ENCODE measurements at places on chromosomes 13 and 19.

DNA sequence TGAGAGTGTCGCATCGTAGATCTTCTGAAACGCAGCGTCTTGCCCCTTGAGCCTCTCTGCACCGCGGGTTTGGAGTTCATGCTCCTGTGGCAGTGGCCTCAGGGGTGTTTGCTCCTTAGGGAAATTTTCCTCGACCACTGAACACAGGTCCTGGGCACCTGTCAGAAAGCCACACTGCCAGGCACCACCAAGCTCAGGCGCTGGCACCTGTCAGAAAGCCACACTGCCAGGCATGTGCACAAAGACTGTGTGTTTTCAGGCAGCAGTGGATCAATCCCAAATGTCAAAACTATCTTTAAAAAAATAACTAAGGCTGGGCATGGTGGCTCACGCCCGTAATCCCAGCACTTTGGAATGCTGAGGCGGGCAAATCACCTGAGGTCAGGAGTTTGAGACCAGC lies 87.1 kb downstream of the ATP11A start:
- DNase-seq: no peak

DNA sequence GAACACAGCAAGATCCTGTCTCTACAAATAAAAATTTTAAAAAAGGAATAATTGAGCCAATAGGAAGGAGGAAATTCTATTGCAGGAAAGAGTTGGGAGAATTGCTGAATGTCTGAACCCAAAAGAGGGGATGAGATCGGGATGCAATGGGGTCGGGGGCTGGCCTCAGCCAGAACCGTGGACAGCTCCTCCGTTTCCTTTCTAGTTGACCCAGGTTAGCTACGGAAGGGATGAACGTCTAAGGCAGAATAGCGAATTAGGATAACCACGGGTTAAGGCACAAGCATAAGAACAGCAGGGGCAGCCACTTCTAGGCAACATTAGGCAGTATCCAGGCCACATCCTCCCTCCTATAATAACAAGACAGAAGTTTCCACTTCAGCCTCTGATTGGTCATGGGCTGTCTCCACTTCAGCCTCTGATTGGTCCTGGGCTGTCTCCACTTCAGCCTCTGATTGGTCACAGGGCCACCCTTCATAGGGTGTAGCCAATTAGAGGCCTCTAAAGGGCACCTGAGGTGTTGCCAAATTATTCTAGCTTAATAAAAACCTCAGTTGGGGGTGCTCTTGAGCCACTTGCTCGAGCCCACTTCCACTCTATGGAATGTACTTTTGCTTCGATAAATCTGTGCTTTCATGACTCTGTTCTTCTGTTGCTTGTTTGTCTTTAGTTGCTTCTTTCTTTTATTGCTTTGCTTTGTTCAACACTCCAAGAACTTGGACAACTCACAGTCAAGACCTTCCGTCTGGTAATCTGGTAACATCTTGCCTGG lies 24.9 kb upstream of the TPM4 start:
- no peak for DNase-seq

- no peak for DNase-seq
These were observed 498.1 kb downstream of the KLF5 start for GRCh38 chr13:73556902-73557301.

GRCh38 chr13:98482476-98483444 lies 94.1 kb downstream of the STK24 start:
- DNase-seq: peak; percentile 9

GRCh38 chr13:46546084-46546768 lies 6.7 kb upstream of the LRCH1 start:
- no peak for DNase-seq

DNA sequence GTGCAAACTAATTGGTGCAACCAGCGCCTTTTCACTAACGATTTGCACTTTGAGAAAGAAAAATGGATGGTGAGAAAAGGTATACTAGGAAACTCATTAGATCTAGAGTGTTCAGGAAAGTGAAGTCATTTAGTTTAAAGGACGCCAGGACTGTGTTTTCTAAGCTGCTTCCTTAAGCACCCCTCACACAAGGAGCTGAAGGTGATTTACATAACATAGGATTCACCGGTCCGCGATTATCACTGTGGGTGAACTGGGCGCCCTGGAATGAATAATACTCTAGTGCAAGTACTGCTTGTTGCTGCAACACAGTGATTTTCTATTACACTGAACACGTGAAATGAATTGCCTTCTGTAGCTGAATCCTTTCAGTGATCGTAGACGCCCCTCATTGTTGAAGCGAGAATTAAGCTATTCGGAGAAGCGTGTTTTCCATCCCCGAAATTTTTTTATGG lies 2.6 kb upstream of the MAB21L1 start:
- no peak for DNase-seq

GRCh38 chr19:31583148-31583547 lies 233.9 kb upstream of the TSHZ3 start:
- no peak for DNase-seq

GRCh38 chr13:56351041-56351440 lies 789.7 kb upstream of the PRR20A start:
- no peak for DNase-seq

DNA sequence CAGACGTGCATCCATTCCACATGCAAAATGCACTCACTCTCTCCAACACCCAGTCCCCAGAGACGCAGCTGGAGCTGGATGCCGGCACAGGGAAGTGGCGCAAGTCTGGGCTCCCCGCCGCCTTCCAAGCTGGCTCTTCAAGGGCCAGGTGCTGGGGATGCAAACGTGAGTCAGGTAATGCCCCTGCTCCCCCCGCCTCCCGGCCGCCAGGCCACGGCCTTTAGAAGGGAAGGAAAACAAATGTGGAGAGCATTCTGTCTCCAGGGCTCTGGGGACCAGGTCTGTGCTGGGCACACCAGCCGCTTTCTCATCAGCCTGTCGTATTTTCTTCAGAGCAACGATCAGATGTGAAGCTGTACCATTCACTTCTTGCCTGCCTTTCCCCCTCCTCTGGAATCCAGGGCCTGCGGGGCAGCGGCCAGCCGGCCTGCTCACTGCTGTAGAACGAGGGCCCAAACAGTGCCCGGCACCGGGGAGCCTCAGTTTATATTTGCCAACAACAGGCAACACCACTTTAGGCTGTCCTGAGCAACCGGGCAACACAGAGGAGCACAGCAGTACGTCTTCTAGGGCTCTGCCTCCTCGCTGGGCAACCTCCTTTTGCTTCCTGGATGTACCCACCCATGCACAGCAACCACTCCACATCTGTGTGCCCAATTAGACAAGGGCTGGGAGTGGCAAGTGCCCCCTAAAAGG lies 3.8 kb downstream of the RAB20 start:
- DNase-seq: no peak

DNA sequence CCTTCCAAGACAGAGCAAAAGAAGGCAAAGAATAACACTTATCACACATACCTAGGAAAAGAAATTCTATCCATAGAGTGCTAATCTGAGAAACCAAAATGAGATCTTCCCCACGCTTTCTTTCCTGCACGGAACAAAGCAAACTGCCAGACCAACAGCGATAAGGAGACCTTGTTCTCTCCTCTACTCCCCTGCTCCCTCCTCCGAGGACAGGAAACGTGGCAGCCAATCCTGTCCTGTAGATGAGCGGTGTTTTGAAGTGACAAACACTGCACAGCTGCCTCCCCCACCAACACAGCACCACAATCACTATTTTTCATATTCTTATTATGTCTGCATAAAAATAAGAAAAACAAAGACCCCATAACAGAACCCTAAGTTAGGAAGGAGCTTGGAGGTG lies 113.9 kb upstream of the IRS2 start:
- no peak for DNase-seq

- DNase-seq: no peak
These were observed 112.4 kb downstream of the KATNAL1 start for GRCh38 chr13:30194906-30195305.

- no peak for DNase-seq
These were observed 53.8 kb downstream of the PARP4 start for GRCh38 chr13:24458736-24459135.

- DNase-seq: no peak
These were observed 723.2 kb downstream of the UQCRFS1 start for GRCh38 chr19:28489776-28490175.

DNA sequence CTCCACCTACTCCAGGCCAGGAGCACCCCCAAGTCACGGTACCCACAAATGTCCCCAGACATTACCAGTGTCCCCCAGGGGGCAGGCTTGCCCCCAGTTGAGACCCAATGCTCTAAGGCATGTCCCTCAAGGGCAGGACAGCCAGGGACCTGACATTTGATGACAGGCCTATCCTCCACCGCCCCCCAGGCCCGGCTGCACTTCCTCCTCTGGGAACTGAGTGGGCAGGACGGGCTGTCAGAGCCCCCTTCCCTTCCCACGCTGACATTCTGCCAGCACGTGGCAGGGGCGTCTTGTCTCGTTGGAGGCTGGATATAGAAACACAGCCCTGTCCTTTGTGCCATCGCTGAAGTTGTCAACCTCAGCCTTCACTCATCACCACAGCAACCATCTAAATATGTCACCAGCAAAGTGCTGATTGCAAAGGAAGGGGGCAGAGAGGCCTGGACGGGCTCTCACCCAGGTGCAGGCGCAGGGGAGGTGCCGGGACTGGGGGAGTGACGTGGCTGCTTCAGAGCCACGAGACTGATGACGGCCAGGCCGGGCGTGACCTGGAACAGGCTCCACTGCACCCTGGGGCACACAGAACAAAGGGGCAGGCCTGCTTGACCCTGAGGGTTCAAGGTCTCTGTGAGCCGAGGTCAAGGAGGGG lies 38.4 kb downstream of the GNG7 start:
- no peak for DNase-seq

- DNase-seq: no peak
These were observed 114.5 kb downstream of the KCNRG start for GRCh38 chr13:50129706-50130122.

DNA sequence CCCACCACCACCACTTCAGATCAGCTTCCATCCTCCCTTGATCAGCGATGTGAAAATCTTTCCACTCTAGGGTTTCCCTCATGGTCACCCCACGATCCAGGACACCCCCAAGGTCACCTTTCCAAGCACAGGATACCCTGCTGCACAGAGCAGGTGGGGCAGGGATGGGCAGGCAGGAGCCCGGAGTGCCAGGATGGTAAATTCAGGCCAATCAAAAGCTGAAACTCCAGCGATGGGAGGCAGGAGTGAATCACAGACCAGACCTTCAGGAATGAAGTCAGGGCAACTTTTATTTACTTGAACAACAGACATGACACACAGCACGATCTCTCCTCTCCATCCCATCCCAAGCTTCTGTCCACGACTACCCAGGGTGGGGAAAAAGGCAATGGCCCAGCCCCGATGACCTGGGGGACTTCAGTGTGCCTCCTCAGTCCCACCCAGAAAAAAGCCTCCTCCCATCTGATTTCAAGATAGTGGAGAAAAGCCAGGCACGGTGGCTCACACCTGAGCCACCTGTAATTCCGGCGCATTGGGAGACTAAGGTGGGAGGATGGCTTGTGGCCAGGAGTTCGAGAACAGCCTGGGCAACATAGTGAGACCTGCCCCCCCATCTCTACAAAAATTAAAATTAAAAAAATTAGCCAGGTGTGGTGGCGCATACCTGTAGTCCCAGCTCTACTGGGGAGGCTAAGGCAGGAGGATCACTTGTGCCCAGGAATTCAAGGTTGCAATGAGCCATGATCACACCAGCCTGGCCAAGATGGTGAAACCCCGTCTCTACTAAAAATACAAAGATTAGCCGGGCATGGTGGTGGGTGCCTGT lies 39.2 kb downstream of the ZSWIM4 start:
- DNase-seq: no peak

GRCh38 chr13:61700181-61700580 lies 284.5 kb upstream of the PCDH20 start:
- no peak for DNase-seq

DNA sequence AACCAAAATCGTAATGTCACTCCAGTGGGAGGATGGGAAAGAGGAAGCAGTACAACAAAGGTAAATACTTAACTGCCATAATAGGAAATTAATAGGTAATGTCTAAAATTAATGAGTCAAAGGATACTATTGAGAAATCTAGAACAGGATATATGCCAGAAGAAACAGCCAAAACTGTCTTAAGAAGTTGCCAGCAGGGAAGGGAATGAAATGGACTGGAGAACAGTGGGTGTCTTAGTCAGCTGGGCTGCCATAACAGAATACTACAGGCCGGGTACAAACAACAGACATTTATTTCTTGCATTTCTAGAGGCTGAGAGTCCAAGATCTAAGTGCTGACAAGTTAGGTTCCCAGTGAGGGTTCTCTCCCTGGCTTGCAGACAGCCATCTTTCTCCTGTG lies 40.3 kb upstream of the IPO5 start:
- no peak for DNase-seq

- DNase-seq: no peak
These were observed 820.6 kb upstream of the PCDH9 start for GRCh38 chr13:68050761-68051160.

DNA sequence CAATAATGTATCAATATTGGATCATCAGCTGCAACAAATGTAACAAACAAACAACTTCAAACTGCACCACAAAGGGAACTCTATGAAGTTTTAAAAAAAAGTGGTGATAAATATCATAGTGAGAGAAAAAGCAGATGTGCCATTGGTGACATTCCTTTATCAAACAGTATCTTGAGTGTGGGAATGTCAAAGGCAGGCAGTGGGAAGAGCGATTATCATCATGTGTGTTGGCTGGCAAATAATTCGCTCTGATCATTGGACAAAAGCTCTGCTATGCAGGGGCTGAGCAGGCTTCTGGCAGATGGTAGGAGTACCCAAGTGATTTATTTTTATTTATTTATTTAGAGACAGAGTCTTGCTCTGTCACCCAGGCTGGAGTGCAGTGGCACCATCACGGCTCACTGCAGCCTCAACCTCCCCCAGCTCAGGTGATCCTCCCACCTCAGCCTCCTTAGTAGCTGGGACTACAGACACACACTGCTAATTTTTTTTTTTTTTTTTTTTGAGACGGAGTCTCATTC lies 55.9 kb upstream of the RANBP3 start:
- DNase-seq: no peak

GRCh38 chr19:50309396-50310125 lies 19.6 kb downstream of the KCNC3 start:
- no peak for DNase-seq

GRCh38 chr19:47133021-47133471 lies 2.4 kb downstream of the SAE1 start:
- no peak for DNase-seq

- no peak for DNase-seq
These were observed 13.2 kb upstream of the CREB3L3 start for GRCh38 chr19:4140237-4140711.

- no peak for DNase-seq
These were observed 71.7 kb downstream of the GPC5 start for GRCh38 chr13:91470084-91470621.

DNA sequence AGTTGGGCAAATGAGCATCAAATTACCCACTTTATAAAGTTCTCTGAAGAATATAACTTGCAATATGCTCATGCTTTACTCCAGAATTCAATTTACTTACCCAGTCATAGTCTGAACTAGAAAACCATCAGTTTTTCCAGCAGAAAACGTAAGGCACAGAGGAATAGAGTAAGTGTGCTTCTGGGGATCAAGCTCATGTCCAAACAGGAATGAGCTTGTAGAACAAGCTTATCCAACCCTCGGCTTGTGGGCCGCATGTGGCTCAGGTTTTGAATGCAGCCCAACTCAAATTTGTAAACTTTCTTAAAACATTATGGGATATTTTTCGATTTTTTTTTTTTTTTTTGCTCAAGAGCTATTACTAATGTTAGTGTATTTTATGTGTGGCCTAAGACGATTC lies 308.5 kb upstream of the KLF12 start:
- no peak for DNase-seq

- no peak for DNase-seq
These were observed 35.6 kb upstream of the NANOS3 start for GRCh38 chr19:13841086-13841961.

All from activated CD4-positive, alpha-beta T cell treated with anti-CD3 and anti-CD28 coated beads, Interleukin-2, Interleukin-4, amounts not matched to agents 100 ng/mL and 50 ng/mL, durations not matched to agents 16 hours and 8 hours (primary cell).